ENCODE measurements at places on chromosomes 12 and 14.

DNA sequence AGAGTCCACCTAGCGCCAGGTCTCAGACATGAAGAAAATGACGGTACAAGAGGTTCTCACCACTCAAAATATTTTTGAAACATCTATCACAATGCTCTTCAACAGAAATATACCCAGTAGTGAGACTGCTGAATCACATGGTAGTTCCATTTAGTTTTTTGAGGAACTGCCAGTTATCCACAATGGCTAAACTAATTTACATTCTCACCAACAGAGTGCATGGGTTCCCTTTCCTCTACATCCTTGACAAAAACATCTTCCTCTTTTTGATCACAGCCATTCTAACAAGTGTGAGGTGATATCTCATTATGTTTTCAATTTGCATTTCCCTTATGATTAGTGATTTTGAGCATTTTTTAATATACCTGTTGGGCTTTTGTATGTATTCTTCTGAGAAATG is 5.7 kb upstream of the GPR65 start:
- no peak for DNase-seq

- DNase-seq = no peak
These were observed 2.4 kb downstream of the VRK1 start for GRCh38 chr14:96799489-96800054.

- DNase-seq = no peak
These were observed 260.3 kb downstream of the ADGRD1 start for GRCh38 chr12:131213896-131214442.

DNA sequence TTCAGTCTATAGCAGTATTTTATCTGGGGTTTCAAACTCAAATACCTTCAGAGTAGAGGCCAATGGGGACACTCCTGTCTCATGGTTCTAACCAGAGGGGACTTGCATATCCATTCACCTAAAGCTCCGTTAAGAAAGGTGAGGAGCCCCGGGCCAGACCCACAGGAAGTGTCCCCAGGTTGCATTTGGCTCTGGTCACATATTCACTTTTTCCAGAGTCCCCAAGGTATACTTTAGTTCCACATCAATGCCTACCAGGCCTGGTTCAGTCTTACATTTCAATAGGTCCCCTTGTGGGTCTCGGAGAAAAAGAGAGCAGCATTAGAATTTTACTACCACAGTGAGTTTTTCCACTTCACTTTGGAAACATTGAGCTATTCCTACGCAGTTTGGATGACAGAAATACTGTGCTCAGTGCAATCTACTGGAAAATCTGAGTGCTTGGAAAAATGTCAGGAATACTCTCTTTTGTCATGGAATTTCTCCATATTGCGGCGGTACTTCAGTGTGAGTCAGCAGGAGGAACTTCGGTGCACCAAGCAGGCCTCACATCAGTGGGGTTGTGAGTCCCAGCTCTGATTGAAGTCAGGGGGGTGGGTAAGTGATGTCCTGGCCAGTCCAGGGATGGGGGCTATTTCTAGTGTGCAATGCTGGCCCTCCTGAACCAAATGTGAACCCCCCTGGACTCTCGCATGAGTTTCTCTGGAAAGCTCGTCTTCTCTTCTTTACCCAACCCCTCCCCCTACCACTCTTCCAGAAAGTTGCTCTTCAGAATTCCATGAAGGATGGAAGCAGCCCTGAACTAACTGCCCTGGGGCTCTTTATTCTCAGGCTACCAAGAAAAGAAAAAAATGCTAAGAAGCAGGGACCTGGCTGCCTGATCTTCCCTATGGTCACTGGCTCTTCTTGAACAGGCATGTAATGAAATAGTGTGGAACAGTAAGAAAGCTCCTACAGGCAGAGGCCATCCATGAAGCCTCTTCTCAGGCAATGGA is 184.7 kb downstream of the PRKCH start:
- no peak for DNase-seq

GRCh38 chr12:128823216-128823915 is 392 bp downstream of the SLC15A4 start:
- DNase-seq = no peak

- peak; percentile 63 for DNase-seq
These were observed 1.0 kb downstream of the ELK3 start for GRCh38 chr12:96194971-96195844.

DNA sequence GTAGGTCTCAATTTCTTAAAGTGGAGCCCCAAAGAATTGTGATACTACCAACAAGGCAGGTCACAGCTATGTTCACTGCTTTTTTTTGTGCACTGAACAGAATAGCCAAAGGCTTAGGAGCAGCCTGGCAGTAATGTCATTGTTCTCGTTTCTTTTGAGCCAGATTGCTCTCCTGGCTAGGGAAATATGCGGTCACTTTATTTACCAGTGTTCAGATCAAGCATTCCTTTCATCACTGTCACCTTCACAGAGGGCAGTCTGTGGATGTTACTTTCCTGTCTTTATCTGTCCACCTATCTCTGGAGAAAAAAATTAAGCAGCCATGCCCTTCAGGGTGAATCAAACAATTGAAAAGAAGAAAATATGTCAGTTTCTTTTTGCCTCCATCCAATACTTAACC is 159.6 kb downstream of the BTG1 start:
- DNase-seq = no peak

DNA sequence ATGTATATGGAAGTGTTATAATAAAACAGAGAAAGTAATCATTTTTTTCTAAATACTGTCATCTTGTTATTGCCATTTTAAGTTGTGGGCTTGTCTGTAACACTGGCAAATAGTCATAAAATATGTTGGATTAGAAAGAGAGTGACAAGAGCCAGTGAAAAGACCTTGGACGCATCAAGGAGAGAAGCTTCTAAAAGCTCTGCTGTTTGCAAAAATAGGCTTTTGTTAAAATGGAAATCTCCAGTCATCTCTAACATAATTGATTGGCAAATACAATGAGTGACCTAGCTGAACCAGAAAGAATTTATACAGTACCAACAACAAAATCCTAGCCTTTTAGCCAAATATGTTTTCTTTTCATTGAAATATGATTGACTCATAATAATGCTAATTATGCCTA is 245.8 kb upstream of the RMST start:
- DNase-seq = no peak

DNA sequence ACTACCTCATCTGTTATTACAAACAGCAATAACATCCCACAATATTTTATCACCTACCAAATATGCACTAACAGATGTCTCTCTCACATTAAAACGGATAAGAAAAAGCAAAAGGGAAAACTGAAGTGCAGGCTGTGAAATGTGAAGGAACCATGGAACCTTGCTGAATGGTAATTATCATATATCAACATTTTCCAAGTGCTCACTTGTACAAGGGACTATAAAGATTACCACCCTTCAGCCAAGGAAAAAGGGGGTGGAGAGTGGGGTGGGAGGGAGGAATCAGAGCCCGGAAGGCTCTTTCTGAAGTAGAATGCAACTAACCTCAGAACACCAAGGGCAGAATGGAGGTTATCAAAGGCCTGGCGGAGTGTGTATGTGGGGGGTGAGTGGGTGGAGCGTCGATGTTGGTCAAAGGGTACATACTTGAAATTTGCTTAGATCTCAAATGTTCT is 1.2 kb downstream of the SNX6 start:
- no peak for DNase-seq

- no peak for DNase-seq
These were observed 5.4 kb downstream of the SAMD4A start for GRCh38 chr14:54572316-54572715.

DNA sequence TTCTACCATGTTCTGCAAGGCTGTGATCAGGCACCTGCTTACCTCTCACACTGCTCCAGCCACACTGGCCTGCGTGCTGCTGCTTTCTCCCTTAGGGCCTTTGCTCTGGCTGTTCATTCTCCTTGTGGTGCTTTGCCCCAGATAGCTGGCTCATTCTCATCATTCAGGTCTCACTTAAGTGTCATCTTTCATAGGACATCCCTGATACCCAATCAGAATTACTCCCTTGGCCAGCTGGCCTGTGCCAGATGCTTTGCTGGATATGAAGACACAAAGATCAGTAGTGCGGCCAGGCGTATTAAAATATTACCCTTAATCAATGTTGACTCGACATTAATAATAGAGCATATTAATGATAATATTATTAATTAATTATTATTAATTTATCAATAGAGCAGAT is 143.8 kb upstream of the FGD4 start:
- no peak for DNase-seq

DNA sequence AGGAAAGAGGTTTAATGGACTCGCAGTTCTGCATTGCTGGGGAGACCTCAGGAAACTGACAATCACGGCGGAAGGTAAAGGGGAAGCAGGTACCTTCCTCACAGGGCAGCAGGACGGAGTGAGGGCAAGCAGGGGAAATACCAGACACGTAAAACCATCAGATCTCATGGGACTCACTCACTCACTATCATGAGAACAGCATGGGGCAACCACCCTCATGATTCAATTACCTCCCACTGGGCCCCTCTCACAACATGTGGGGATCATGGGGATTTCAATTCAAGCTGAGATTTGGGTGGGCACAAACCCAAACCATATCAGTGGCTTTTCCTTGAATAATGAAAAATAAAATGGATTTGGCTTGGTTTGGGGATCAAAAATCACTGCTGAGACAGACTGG is 380.5 kb downstream of the VRK1 start:
- DNase-seq = no peak

DNA sequence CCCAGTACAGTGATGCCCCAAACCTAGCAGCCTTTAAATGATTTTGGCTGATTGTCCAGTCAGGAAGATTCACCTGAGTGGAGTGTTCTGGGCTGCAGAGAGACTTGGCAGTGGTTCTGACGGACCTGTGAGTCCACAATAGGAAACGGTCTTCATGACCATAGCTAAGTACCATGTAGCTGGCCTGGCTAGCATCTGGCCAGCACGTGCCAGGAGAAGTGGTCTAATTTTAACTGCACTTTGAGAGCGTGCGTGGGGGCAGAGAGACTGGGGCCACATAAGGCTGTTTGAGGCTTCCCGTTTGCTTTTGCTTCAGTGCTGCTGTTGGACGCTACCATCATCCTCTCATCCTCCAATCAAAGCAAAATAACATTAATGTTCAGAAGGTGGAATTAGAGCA is 54.7 kb downstream of the PPM1A start:
- no peak for DNase-seq

DNA sequence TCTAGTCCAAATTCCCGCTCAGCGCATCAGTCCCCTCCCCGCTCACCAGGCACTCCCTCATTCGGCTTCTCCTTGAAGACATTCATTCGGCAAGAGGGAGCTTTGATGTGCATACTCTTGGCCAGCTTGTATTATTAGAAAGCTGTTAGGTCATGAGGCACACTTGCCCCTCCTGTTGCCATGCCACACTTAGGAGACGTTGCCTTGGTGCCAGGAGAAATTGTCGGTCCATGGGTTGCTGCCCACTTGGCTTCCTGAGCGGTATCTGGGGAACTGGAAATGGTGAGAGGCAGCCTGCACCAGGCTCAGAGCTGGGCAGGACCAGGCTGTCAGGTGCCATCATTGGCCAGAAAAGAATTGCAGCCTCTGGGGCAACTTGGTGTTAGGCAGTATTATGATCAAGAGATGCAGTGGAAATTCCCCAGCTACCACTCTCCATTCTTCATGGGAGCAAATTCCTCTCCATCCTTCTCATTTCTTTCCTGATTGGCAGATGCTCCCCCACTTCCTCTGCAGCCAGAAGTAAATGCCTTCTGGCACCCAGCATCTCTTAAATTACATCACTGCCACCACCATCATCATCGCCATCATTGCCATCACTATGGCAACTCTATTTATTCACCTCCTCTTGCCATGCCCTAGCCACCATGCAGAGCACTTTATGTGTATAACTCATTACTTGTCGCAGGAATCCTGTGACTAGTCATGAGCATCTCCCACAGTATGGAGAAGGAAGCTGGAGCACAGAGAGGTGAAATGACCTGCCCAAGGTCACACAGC is 12.4 kb downstream of the CABP1 start:
- DNase-seq = no peak

- no peak for DNase-seq
These were observed 4.0 kb downstream of the MAPKAPK5 start for GRCh38 chr12:111846016-111846415.

GRCh38 chr12:55631733-55632132 is 5.0 kb upstream of the OR10P1 start:
- DNase-seq = no peak

DNA sequence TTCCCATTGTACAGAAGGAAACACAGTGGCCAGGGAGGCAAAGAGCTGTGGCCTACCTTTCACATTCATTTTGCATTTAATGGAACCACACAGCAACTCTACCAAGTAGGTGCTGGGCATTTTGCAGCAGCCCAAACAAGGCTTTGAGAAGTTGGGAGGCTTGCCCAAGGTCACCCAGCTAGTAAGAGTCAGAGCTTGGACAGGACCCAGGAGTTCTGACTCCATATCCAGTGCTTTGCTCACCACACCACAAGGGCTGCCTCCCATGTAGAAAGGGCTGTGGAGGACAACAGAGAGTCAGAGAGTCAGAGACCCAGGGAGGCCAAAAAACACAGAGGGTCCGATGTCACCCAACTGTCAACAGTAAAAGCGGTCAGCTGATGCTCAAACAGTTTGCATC is 400.2 kb downstream of the BCL11B start:
- no peak for DNase-seq

DNA sequence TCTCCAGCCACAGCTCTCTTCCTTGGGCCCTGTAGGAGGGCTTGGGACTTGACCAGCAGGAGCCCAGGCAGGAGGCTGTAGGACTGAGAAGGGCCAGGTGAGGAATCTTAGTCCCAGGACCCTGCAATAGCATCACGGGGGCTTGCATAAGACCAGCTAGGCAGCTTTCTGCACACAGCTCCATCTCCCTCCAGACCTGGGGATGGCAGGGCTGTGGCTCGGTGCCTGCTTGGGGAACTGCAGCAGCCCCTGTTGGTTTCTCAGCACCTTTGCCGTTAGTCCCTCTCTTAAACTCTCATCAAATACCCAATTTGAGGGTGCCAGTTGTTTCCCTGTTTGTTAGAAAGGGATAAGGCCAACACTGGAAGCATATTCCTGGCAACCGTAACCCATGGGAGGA is 14.3 kb downstream of the DIO3 start:
- DNase-seq = no peak
